ENCODE measurements at places on chromosomes 2 and 18.

GRCh38 chr2:240329116-240329665 lies 106.3 kb upstream of the GPC1 start:
- DNase-seq, result no peak

GRCh38 chr2:98805412-98806171 lies 74.7 kb upstream of the MGAT4A start:
- peak; percentile 89 for DNase-seq

DNA sequence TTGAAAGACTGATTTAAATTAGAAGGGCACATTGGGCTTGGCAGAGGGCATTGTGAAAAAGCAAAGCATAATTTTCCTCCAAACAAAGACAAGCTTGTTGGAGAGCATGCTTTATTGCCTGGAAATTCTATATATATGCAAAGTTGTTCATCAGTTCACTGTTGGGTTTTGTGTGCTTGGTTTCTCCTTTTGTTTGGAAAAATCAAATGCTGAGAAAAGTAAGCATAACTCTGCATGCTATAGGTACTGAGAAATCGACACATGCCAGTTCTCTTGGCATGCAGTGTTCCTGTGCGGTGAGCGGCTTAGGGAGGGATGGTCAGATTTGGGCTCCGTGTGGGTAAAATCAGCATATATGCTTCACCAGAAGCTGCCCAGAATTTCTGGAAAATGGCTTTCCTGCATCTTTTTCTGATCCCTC lies 161.0 kb downstream of the RAPGEF4 start:
- no peak for DNase-seq

DNA sequence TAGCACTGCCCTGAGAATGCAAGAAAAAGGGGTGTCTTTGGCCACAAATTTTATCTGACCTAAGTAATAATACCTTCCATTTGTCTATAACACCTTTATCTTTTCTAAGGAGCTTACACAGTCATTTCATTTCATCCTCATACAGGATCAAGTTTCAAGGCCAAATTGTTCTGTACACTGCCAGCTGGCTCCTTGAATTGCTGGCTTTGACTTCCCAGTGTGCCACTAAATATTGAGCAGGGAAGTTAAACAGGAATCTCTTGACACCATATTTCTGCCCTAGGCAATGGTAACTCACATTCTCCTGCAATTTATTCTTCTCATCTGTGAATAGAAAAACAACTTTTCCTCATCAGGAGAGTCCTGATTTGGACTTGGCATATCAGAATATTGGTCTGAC lies 195.1 kb upstream of the LRP1B start:
- DNase-seq, result no peak

- no peak for DNase-seq
Measured at GRCh38 chr2:220276741-220277444, 649.5 kb downstream of the SLC4A3 start.

DNA sequence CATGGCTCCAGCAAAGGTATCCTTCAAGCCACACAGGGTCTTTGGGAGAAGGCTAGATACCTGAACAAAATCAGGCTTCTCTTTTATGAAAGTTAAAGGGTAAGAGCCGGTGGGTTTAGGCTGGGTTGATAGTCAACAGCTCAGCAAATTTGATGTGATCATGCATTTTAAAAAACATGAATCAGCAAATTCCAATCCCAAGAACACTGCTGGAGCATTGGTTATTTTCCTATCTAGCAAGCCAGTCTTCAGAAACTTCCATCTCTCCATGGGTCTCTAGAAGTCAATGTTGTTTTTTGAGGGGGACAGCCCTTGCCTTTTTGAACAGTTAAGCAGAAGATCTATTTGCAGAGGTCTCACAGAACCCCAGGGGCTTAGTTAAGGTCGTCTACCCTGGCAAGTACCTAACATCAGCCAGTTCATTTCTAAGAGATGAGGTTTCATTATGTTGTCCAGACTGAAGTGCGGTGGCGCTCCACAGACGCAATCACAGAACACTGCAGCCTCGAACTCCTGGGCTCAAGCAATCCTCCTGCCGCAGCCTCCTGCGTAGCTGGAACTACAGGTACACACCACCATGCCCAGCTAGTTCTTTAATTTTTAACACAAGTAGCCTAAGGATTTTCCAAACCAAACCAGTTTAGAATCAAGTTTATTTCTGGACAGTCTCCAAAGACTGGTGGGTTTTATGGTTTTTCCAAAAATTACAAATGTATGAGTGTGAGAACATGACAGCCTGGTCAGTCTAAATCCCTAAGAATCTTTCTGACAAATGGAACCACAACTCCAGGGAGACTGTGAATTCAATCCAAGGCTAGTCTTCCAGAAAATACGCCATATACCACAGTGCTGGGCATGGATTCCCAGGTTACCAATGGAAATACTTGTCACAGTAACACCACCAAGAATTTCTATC lies 4.1 kb upstream of the ZCCHC2 start:
- DNase-seq, result no peak

DNA sequence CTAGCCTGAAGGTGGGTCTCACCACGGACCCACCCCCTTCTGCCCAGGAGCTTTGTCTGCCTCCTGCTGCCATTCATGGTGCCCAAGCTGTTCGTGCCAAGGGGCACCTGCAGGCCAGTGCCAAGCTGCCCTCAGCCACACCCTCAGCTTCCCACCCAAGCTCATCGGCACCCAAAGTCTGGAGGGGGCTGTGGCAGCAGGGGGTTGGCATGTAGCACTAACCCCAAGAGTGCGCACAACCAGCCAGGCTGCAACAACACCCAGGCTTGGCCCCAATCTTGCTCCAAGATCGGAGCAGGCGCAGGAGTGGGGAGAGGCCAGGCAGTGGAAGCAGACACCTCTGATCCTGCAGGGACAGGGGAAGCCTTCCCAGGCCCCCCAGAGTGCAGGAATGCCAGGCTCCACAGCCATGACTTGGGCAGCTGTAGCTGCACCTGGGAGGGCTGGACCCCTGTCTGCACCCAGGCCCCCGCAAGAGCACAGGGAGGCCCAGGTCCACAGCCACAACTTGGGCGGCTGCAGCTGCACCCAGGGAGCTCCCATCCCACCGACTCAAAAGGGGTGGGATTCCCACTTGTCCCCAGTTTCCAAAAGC lies 89.9 kb downstream of the ATAD2B start:
- no peak for DNase-seq

GRCh38 chr2:42788-43187 lies 3.5 kb downstream of the FAM110C start:
- DNase-seq, result no peak

- DNase-seq, result peak; percentile 91
Measured at GRCh38 chr2:25521665-25522387, 151.6 kb downstream of the DTNB start.

GRCh38 chr2:67645280-67646138 lies 248.4 kb downstream of the ETAA1 start:
- no peak for DNase-seq

Data from suppressor macrophage treated with lipopolysaccharide for 4 hours (primary cell).